Caco-2 (cell line): ENCODE measurements at places on chromosomes 7 and 10. TPM values are rescaled to one million over a fixed set of nuclear protein-coding genes. Genes with fewer than 3 reads are reported as not detected.

C10orf62 gene
- not detected in 2 replicates for total RNA-seq

GRCh38 chr7:14209896-14210484 is 220.5 kb upstream of the ETV1 start:
- no peak for DNase-seq

- DNase-seq: no peak
These were observed 152.4 kb downstream of the GNAT3 start for GRCh38 chr7:80359476-80359875.

DNA sequence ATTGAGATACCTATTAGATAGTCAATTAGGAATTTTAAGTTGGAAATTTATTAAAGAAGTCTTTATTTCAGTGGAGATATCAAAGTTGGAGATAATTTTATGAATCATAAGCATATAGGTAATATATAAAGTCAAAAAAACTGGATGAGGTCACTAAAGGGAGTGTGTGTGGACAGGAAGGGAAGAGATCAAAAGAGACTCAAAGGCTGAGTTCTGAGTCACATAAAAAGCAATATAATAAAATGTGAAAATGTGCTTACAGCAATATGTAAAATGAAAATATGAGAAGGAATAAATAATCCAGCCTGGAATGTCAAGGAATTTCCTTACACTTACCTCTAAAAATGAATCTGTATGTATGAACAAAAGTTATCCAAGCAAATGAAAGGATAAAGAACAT is 583.3 kb upstream of the SORCS1 start:
- DNase-seq: no peak

DNA sequence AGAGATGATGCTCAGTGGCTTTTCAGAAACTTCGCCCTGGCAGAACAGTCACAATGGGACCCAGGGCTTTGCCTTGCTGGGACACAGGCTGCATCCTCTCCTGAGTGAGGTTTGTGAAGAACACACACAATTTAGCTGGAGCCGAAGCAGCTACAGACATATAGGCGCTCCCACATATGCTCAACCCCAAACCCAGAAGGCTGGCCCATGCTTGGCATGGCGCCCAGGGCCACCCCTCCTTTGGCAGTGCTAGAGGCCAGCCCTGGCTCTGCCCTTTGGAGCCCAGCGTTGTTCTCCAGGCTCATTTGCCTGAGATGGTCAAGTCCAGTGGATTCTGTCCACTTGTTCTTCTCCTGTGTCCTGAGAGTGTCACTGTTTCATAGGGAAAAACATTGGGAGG is 94.4 kb downstream of the WDFY4 start:
- DNase-seq: no peak

DNA sequence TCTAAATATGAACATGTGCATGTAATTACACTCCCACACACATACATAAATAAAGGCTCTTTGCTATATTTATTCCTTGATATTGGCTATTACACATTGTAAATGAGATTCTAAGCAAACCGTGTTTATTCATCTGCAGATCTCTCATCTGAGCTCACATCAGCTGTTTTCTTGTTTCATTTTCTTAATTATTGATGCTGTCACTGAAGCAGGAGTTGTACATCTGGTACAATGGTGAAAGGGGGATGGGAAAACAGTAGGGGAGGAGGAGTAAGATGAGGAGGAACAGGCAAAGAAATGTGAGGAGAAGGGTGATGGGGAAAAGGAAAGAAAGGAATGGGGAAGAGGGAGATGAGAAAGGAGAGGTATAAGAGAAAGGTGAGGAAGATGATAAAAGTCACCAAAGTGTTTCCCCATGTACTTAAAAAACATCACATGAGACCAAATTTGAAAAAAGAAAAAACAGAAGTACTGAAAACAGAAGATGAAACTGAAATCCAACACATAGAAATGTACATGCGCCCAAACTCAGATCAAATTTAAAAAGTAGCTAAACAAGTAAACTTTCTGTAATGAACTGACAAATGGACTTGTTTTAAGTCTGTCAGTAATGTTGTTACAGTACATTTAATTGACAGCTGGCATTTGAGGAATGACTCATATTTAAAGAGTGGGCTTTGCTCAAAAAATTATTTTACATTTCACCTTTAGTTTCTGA is 472.2 kb downstream of the ARL4A start:
- no peak for DNase-seq
